ENCODE measurements at places on chromosomes 2 and 18.

GRCh38 chr2:96072746-96073145 is 38.0 kb upstream of the GPAT2 start:
- peak; percentile 81 for DNase-seq

DNA sequence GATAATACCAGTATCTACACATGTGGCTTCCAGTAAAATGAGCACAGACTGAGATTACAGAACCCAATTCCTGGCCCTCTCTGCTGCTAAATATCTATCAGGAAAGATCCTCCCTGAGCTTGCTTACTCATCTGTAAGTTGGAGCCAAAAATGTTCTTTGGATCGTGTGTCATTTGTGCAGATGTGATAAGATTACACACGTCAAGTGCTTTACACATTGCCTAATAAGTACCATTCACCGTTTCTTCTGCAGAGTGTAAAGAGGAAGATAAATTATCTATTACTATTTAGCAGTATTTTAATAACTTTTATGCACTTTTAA is 23.2 kb upstream of the SLC20A1 start:
- DNase-seq: no peak

GRCh38 chr2:88122141-88122884 is 5.5 kb downstream of the FABP1 start:
- DNase-seq: no peak

DNA sequence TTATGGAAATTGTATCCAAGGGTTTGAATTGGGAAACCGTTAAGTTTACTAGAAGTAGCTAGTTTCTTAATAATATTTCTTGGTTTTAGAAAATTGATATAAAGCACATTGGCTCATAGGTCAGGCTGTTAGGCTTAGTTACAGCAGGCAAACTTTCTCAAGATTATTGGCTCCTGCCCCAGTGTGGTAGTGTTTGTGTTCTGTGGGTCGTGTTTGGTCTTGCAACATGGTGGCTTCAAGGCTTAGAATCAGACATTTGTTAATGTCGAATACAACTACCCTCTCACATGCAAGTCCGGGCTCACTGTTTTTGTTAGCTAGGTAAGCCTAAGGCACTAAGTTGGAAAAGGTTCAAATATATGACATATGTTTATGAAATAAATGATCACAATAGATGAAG is 19.6 kb downstream of the CERS6 start:
- DNase-seq: no peak

Measured in vagina (tissue), 2 donors.